ENCODE measurements at places on chromosomes 1 and 21.

GRCh38 chr1:90417126-90417525 is 300.0 kb downstream of the BARHL2 start:
- DNase-seq, result no peak

DNA sequence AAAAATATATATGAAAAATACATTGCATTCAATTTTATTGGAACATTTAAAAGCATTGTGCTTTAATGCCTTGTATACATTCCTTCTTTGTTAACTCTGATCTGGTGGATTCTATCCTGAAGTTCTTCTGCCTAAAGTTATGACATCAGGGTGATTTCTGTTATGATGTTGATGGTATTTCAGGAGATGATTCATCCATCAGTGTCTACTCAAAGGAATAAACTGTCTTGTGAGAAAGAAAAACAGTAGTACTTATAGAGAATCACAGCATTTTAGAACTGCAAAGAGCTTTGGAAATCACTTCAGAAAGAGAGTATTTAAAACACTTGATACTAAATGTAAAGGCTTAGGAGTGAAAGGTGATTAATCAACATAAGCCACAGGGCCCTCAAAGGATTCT is 155.7 kb downstream of the PTPRC start:
- no peak for DNase-seq

GRCh38 chr1:24897263-24898151 is 32.6 kb downstream of the RUNX3 start:
- DNase-seq, result no peak

GRCh38 chr1:110457206-110457605 is 6.3 kb downstream of the PROK1 start:
- DNase-seq, result no peak

DNA sequence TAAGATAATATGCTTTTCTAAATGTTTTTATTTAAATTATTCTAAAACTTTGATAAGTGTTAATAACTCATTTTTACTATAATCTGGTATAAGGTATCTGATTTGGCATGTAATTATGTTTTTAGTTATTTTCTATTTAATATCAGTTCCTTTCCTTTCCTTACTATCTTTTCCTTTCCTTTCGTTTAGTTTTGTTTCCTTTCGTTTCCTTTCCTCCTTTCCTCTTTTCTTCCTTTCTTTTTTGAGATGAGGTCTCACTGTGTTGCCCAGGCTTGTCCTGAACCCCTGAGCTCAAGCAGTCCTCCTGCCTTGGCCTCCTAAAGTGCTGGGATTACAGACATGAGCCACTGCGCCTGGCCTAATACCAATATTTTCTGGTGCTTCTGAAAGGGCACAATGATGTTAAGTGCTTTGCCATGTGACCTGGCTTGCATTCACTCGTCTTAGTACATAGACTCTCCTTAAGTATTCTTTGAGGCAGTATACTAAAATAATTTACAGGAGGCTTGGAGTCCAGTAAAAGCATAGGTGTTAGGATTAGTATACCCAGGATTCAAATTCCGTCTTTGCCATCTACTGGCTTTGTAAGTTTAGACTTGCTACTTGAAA is 18.7 kb downstream of the MIER1 start:
- no peak for DNase-seq

DNA sequence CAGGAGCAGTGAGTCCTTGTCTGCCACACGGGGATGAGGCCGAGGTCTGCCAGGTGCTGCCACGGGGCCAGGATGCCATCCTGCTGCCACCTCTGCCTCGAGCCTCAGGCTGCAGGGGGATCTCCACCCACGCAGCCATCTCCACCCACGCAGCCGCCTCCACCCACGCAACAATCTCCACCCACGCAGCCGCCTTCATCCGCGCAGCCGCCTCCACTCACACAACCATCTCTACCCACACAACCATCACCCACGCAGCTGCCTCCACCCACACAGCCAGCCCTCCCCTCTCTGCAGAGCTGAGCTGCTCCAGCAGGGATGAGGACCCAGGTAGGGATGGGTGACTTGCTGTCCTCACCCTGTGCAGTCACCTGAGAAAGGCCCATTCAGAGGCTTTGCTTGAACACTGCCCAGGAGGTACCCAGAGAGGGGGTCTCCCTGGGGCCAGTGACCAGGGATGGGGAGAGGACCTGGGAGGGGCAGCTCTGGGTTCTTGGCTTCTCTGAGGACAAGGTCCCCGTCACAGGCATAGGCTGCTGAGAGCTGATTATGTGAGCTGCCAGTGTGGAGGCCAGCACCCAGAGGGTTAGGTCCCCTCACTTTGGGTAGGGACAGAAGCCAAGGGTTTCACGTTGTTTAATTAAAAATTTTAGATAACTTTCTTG is 46.6 kb upstream of the TTC34 start:
- DNase-seq, result no peak
